M059J (cell line): ENCODE measurements at places on chromosomes 4 and X.
A peak's percentile ranks its signal among the peaks of the same experiment; 100 is the strongest.

- peak; percentile 92 for DNase-seq
These were observed 1216.5 kb downstream of the RAPGEF2 start for GRCh38 chr4:160319221-160319867.

DNA sequence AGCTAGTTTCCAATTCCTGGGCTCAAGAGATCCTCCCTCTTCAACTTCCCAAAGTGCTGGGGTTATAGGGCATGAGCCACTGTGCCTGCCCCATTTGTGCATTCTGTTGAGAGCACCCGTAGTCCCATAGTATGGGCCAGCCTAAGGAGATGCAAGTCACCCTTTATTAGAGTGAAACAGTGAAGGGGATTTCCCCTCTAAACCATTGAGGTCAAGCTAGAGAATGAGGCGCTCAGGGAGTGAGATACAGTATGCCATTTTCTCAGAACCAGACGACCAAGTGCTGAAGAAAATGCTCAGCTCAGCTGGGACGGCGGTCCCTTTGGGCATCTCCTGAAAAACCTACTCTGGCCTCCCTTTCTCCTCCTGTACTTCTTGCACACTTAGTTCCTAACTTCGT, 18.7 kb downstream of the RNF4 start:
- no peak for DNase-seq

DNA sequence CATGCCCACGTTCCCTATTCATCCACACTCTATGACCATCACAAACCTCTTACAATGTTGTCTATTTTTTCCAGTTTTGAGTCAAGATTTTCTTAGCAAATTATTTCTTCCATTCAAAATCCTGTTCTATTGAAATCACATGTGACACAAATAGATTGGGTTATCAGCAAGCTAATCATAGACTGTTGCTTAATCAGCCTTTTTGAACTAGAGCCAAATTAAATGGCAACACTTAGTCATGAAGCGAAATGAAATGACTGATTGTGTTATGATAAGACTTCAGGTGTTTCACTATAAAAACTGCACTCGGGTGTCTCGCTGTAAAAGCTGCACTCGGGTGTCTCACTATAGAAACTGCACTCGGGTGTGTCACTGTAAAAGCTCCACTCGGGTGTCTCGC, 890.0 kb upstream of the FRG1 start:
- no peak for DNase-seq

- DNase-seq, result no peak
These were observed 679.2 kb downstream of the NLGN4X start for GRCh38 chrX:5549512-5549911.

- peak; percentile 9 for DNase-seq
These were observed 272.8 kb upstream of the GATB start for GRCh38 chr4:152033621-152034020.

DNA sequence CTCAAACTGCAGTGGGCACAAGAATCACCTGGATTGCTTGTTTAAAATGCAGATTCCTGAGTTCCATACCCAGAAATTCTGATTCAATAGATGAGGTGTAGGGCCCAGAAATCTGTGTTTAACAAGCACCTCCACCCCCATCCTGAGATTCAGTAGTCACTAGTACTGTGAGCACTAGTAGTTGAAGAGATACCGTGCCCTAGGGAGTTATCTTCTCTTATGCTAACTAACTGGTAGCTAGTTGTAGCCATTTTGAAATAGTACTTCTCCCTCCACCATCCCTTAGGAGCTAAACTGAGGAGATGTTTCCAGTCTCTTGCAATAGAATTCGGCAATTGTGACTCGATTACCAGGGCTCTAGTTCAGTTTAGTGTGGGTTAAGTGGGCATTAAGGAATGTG, 18.4 kb downstream of the KLHL34 start:
- no peak for DNase-seq

DNA sequence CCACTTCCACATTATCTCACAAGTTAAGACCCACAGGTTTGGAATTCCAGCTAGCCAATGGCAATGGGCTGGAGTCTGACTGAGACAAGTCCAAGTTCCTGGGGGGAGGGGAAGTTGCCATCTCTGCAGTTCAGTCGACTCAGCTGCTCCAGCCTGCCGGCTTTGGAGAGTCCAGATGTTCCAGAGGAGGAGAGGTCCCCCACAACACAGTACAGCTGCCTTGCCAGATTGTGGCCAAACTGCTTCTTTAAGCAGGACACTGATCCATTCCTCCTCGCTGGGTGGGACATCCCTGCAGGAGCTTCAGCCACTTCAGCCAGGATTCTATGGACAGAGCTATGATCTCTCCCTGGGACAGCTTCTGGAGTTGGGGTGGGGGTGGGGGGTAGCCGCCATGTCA, 199.2 kb downstream of the EDA start:
- DNase-seq, result no peak

- DNase-seq, result peak; percentile 47
These were observed 36.2 kb upstream of the ATP6AP2 start for GRCh38 chrX:40544343-40545266.

GRCh38 chr4:174582463-174582862, 60.2 kb upstream of the HPGD start:
- DNase-seq, result no peak

- peak; percentile 10 for DNase-seq
These were observed 10.9 kb upstream of the UVSSA start for GRCh38 chr4:1336088-1336491.

DNA sequence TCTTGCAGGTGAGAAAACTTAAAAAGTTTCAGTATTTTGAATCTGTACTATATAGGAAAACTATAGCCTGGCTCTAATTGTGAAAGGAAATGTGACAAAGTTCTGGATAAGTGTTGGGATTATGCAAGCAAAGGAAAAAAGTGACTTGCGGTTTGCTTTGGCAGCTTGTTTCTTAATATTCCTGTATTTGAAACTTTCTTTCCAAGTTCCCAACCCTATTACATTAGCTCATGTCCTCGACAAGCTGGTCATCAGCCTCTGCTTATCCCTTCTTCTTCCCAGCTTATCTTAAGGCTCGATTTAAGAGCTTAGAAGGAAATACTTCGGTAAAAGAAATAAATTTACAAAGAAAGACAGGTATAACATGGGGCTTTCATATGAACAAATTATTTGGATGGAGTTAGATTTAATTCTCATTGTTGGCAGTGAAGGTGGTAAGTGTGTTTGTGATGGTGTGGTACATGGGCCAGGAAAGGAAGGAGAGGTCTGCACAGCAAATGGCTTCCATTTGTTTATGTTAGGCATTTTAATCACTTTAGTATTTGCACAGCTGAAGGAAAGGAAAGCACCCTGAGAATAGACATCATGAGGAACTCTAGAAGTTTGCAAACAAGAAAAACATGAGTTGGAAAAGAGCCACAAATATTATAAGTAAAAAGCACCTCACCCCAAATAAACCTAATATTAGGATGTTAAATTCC, 5.1 kb upstream of the MYOZ2 start:
- no peak for DNase-seq
